ENCODE measurements at places on chromosomes 2 and 18.

DNA sequence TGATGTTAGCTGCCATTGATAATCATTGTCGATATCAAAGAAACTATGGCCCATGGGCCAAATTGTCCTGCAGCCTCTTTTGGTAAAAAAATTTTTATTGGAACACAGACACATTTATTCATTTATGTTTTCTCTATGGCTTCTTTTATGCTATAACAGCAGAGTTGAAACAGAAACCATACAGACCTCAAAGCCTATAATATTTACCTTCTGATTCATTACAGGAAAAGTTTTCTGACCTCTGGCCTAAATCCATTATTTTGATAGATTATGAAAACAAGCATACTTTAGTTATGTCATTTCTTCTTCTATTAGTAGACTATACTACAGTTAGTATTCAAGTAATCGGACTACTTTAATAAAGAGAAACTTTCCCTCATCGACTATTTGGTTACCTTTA is 349.7 kb upstream of the GALNT5 start:
- no peak for DNase-seq

DNA sequence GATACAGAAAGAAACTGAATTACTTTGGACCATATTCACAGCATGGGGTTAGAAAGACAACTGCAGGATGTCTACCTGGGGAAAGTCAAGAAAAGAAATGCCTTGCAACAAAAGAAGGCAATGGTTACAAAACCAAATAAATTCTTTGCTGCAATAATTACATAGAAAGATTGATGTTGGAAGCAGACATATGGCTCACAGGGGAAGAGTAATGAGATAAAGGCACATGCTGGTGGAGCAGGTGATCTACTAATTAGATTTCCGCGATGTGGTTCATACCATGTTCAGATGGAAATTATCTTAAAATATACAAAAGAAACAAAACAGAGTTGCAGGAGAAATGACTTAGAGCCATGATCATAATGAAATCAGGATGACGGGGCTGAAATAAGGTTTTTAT is 718.8 kb upstream of the PKDCC start:
- no peak for DNase-seq

DNA sequence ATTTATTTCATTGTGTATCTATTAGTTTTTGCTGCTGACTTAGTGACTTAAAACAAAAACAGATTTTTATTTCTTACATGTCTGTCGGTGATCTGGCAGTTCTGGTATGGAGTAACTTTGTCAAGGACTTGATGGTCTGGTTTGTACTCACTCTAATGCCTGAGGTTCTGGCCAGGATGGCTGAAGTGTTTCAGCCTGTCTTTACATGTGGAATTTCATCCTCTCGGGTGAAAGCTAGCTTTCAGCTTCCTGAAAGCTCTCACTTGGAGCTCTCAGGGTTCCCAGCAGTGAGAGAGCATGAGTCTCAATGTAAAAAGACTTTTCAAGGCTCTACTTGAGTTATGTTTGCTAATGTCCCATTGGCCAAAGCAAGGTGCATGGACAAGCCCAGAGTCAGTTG is 216.4 kb downstream of the NR4A2 start:
- DNase-seq, result no peak

GRCh38 chr2:12389344-12390045 is 327.2 kb upstream of the TRIB2 start:
- no peak for DNase-seq

DNA sequence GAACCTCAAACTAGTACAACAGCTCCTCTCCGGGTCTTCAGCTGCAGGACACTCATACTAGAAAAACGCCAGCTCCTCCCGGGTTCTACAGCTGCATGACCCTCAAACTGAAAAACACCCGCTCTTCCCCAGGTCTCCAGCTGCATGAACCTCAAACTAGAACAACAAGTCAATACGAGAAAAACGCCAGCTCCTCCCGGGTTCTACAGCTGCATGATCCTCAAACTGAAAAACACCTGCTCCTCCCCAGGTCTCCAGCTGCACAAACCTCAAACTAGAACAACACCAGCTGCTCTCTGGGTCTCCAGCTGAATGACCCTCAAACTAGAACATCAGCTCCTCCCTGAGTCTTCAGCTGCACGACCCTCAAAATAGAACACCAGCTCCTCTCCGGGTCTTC is 315.0 kb upstream of the TFPI start:
- DNase-seq, result no peak

DNA sequence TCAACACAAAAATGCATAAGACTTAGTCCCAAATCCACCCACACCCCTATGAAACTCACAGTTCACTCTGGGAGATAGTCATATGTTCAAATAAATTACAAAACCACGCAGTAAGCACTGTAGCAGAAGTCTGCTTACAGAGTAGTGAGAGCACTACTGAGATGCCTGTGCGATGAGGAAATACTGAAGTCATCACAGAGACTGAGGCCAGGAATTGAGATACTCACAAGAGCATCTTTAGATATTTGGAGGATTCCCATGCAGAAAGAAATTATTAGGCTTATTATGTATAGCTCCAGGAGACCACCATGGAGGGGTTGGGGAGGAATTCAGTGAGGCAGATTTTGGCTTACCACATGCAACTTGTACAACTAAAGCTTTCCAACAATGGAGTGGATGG is 82.3 kb downstream of the ANTXR1 start:
- DNase-seq, result no peak

DNA sequence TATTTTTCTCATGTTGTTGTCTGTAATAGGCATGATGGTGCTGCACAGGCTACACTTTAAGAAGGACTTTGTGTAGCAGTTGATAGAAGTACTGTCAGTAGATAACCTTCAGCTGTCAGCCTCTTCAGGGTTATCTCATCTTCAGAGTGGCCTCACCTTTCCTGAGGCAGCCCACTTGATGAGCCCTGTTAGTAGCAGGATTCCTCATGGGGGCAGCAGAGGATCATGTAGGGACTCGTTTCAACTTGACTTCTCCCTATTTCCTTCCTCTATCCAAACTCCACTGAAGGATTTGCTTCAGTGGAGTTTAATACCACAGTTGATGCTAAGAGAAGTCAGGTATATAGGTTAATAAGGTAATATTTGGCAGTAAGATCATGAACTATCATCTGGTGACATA is 530.3 kb upstream of the FSIP2 start:
- DNase-seq, result no peak

- no peak for DNase-seq
Observed at GRCh38 chr18:33052886-33053285, 280.1 kb upstream of the KLHL14 start.

GRCh38 chr2:165655661-165656060 is 138.4 kb downstream of the GALNT3 start:
- no peak for DNase-seq

DNA sequence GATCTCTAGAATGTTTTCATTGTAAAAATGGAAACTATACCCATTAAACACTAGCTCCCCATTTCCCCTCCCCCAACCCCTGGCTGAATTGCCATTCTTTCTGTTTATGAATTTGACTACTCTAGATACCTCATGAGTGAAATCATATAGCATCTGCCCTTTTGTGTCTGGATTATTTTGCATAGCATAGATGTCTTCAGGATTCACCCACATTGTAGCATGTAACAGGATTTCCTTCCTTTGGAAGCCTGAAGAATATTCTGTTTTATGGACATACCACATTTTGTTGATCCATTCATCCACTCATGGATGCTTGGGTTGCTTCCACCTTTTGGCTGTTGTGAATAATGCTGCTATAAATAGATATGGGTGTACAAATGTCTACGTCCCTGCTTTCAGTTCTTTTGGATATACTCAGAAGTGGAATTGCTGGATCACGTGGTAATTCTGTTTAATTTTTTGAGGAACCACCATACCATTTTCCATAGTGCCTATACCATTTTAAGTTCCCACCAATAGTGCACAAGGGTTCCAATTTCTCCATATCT is 7.7 kb upstream of the ASB1 start:
- DNase-seq, result no peak

DNA sequence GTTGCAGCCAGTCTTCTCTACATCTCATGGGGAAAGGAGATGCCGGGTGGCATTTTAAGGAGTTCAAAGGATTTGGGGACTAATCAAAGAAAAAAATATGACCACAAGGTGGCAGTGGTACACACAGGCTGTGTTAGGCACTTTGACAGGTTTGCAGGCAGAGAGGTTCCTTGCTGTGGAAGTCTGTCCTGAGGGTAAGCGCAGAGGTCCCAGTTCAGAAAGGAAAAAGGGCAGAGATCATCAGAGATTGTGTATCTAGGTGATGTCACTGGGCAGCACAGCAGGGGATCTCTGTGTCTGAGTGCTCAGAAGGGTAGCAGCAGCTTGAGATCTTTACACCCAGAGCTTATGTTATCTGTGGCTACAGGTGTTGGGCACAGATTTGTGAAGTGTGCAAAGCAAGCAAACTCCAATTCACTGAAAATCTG is 231.4 kb downstream of the LRRTM1 start:
- no peak for DNase-seq

- DNase-seq, result peak; percentile 61
Observed at GRCh38 chr2:27379836-27380625, 503 bp downstream of the ZNF513 start.

DNA sequence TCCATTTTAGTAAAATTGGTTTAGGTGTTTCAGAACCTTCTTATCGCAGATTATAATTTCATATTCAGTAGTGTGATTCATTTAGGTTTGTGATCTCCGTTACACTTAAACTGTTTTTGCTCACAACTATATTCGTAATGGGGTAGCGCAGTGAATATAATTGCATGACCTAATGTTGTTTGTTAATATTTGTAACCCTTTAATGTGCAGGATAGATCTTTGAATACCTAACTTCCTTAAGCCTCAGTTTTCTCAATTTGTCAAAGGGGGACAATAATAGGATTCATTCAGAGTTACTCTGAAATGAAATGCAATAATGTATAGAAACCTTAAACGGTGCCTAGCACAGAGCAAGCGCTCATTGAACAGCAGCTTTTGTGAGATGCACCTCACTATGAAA is 558 bp upstream of the ZDBF2 start:
- DNase-seq, result no peak

DNA sequence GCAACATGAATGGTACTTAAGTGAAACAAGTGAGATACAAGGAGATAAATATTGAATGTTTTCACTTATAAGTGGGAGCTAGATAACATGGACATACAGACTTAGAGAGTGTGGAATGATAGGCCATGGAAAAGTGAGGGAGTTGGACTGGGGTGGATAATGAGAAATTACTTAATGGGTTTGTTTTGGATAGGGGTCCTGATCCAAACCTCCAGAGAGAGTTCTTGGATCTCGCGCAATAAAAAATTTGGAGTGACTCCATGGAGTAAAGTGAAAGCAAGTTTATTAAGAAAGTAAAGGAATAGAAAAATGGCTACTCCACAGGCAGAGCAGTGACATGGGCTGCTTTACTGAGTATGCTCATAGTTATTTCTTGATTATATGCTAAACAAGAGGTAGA is 508.9 kb downstream of the CNTNAP5 start:
- DNase-seq, result no peak

DNA sequence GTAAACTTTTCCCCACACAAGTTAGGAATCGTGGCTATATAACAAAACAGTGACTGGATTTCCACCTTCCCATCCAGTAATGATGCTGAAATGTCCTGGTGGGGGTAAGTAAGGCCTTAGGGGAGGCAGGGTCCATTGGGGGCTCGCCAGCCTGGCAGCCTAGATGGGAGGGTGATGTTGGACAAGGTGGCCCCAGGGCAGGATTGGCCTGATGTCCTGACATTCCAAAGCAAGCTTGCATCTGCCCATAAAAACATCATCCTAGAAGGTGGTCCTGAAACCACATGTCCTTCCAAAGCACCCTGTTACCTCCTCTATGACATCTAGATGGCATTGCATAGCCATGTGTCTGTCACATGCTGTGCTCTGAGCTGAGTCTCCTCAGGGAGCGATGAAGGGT is 54.1 kb upstream of the RAB6C start:
- DNase-seq, result no peak

DNA sequence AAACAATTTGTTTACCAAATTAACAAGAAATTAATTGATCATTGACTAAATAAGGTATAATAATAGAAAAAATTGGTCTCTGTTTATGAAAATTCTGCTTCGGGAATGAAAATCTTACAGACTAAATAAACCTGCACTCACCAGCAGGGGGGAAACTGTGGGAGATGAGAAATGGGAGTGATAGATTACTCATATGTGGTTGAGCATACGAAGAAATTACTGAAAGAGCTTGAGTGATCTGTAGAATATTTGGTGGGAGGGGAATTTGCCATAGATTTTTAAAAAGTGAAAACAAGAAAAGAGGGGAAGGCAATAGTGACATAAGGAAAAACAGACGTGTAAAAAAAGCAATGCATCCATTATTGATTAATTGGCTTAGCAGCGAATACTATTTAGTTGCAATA is 2.2 kb downstream of the HMSD start:
- peak; percentile 17 for DNase-seq

- no peak for DNase-seq
Observed at GRCh38 chr2:99753505-99753904, 263.7 kb upstream of the REV1 start.

GRCh38 chr2:117972476-117973123 is 41.3 kb downstream of the CCDC93 start:
- no peak for DNase-seq

GRCh38 chr2:113879457-113879856 is 10.4 kb upstream of the ACTR3 start:
- no peak for DNase-seq

DNA sequence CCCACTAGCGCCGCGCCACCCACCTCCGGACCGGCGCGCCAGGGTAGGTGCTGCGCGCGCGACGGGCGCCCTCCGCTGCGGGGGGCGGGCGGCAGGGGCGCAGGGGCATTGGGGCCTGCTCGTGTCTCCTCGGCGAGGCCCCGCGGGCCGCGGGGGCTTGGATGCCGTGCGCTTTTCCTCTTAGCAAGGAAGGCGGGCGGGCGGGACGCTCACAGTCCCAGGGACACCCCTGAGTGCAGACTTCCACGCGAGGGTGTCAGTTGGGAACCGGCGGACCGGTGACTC is 748 bp downstream of the TWIST2 start:
- no peak for DNase-seq

- DNase-seq, result no peak
Observed at GRCh38 chr2:110650346-110650745, 27.5 kb downstream of the BUB1 start.

DNA sequence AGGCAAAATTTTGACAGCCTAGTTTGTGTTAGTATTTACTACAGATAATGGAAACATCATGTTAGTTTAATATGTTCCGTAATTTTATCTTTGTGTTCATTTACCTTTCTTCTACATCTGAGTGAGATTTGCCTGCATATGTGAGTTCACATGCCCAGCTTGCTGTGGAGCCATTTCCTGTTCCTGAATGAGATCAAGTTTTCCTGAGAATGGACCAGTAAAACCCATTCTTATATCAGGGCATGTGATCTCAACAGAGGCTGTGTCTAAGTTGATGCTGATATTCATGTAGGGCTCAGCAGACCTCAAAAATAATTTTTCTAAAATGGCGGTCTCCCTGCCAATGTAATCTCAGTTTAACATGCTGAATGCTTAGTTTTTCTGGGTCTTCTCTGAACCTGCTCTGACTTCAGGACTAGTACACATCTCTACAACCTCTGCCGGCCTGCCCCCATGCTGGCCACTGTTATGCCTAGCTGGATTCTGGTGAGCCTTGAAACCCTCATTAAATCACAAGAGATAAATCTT is 1.0 kb downstream of the IL1A start:
- no peak for DNase-seq

Data from stimulated activated CD4-positive, alpha-beta T cell treated with anti-CD3 and anti-CD28 coated beads, Interleukin-2, amount 100 ng/mL, for 24 hours (primary cell).